ENCODE measurements at places on chromosomes 6 and 20.

- DNase-seq: no peak
These were observed 4.2 kb downstream of the VEGFA start for GRCh38 chr6:43773980-43774775.

GRCh38 chr6:166203003-166203640, 35.5 kb upstream of the TBXT start:
- DNase-seq: no peak

DNA sequence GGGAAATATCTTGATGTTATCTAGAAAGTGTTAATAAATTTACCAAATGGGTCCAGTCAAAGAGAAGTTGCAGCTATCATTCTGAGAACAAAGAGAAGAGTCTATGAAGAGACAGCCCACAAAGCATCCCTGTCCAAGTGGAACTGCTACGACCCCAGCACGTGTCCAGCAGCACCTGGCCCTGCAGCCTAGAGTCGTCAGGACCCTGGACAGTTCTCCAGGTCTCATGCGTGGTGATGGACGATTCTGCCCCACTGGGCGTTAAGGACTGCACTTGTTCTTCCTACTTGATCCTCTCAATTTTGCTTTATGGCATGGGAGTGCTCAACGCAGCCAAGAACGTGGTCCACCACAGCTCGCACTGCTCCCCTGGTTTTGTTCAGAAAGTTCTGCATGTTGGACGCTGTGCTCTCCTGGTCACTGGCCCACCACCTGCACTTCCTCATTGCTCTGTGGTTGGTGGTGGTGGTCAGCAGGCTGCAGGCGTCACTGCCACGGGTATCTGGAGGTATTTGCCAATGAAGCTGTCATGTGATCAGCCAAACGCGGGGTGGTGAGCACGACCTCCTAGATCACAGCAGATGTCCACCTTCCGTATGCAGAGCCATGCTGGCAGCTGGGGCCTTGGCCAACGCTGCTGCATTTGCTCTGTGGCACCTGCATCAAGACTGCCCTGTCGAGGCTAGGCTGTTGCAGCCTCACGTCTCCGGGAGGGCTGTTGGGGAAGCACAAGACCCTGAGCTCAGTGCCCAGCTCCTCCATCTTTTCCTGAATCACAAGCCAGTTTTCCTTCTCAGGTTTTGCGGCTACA, 356.4 kb downstream of the CDH4 start:
- DNase-seq: no peak

DNA sequence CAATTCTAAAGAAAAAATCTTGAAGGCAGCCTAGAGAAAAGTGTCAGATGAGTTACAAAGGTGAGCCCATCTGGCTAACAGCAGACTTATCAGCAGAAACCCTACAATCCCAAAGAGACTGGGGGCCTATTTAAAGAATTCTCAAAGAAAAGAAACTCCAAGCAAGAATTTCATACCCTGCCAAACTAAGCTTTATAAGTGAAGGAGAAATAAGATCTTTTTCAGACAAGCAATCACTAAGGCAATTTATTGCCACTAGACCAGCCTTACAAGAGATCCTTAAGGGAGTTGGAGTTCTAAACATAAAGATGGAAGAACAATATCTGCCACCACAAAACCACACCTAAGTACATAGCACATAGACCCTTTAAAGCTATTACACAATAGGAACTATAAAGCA, 24.9 kb upstream of the DEFB126 start:
- no peak for DNase-seq

DNA sequence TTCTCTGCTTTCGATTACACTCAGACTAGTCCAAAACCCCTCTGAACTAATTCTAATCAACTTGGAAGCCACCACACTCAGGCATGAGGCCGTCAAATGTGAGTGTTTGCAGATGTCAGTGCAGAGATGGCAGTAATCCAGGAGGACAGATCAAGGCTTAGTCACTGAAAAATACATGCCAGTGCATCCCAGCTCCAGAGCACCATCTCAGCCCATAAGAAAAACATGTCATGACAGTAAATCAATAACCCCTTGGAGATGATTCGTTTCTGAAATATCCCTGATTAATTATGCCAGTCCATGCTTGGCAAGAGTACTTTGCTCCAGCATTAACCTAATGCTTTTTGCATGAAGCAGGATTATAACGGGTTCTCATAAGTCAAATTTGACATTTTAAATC, 179.5 kb downstream of the ADAT2 start:
- DNase-seq: no peak

GRCh38 chr20:19283490-19284025, 71.1 kb downstream of the SLC24A3 start:
- DNase-seq: no peak

- peak; percentile 96 for DNase-seq
These were observed 99.1 kb downstream of the CDH26 start for GRCh38 chr20:60057123-60057865.

DNA sequence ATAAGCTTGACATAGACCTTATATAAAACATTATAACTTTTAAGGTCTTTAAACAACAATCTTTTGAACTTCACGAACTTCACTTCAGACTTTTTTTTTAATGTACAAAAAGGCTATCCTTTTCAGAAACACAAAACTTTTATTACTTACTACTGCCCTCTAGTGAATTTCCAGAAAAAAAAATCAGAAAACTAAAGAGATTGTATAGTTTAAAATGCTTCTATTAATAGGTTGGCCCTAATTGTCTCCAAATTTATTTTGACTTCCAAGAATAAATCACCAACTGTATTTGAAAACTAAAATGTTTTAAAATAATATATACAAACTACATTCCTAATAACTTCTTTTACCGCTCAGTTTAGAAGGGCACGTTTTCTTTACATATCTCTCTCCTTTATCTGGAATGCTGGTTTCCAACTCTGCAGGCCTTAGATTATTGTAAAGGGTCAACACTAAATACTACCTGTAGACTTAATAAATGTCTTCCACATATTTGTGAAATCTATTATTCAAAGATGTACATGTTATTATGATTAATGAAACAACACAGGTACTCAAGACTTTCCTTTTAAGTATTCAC, 66.8 kb downstream of the LMBRD1 start:
- peak; percentile 42 for DNase-seq

GRCh38 chr6:129252377-129253071, 369.6 kb downstream of the LAMA2 start:
- no peak for DNase-seq

- no peak for DNase-seq
These were observed 18.5 kb downstream of the GGTLC1 start for GRCh38 chr20:23970049-23970448.

GRCh38 chr6:64589961-64590360, 954.4 kb downstream of the PHF3 start:
- no peak for DNase-seq

DNA sequence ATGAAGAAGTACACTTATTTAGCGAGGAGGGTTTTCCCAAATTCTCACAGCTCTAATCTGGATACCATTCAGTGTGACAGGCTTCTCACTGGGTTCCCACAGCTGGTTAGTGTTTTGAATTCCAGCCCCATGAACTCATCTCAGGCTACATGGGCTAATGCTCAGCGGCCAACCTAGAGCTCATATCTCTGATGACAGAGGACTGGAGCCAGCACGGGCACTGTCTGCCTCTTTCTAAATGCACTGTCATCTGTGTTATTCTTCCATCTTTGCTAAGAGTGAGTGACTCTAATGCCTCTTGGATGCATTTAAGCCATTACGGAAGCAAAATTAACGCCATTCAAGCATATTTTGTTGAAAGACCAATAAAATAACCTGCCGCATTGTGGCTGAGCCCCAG, 308.9 kb upstream of the JAG1 start:
- DNase-seq: no peak

- no peak for DNase-seq
These were observed 350.0 kb downstream of the CD83 start for GRCh38 chr6:14467591-14467990.

DNA sequence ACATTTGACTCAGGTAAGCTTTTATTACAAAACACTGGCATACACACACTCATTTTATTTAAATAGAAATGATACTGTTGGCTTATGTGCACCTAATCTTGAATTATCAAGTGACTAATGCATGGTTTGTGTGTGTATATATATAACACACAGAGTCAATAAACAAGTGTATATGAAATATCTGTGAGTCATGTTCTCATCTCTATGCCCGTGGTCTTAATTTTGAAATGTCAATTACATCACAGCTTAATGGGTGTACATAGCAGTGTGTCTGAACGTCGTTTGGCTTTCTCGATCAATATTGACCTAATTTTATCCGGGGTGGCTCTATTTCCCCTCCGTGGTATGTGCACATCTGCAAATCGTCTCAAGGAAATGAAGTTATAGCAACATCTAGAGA, 104.0 kb upstream of the ZFP64 start:
- DNase-seq: no peak

DNA sequence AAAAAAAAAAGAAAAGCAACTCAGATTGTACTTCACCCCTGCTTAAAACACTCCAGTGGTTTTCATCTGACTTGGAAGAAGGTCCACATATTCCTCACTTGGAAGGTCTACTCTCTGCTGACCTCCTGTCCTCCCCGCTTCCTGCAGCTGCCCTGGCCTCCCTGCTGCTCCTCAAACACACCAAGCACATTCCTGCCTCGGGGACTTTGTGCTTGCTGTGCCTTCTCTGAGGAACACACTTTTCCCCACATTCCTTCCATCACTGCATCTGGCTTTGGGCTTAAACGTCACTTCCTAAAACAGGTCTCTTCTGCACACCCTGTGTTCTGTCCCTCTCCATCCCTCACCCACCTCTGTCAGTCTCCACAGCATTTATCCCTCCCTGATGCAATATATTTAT, 4.9 kb upstream of the PDYN start:
- DNase-seq: no peak

DNA sequence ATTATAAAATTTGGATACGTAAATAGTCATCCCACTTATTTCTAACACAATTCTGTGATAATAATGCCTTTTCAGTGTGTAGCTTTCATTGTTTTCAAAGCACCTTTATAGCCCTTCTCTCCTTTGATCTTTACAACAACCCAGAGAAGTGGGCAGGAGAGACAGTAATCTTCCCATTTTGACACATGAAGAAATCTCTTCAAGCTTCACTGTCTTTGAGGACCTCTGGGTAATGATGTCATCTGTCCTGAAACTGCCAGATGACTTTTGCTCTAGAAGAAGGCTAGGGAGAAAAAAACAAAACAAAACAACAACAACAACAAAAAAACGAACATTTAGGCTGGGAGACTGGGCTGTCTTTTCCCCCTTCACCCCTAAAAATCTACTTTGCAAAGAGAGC, 203.0 kb downstream of the KCNQ5 start:
- no peak for DNase-seq

DNA sequence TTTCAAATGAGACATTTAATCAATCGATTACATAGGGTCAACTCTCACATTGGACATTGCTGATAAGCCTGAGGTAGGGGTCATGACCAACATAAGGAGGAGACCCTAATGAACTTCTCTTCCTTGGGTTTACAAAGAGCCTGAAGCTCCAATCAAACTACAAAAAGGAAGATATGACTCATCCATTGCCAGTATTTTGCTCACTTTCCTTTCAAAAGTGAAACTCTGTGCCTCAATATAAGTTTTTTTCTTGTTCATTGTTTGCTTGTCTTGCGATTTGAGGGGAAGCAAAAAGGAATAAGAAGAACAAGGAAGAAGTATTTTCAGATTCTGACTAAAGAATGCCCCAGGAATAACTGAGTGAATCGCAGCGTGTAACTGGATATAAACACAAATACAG, 38.8 kb upstream of the KHDRBS2 start:
- peak; percentile 3 for DNase-seq

DNA sequence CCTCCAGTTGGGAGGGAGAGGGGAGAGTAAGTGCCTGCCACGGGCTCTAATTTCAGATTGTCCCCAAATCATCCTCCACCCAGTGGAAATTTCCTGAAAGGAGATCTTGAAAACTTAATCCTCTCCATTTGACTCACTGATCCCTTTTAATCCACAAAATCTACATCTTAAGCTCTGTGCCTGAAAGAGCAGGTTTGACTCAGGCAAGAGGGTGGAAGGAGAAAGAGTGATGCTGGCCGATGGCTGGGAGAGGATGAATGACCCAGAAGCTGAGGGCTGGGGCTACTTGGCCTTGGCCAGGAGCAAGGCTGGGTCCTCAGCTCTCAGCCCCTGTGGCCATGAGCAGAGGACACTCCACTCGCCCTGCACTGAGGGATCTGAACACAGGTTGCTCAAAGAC, 8.1 kb downstream of the BPIFA2 start:
- DNase-seq: no peak

- DNase-seq: no peak
These were observed 23.0 kb upstream of the LYRM2 start for GRCh38 chr6:89661559-89661958.

DNA sequence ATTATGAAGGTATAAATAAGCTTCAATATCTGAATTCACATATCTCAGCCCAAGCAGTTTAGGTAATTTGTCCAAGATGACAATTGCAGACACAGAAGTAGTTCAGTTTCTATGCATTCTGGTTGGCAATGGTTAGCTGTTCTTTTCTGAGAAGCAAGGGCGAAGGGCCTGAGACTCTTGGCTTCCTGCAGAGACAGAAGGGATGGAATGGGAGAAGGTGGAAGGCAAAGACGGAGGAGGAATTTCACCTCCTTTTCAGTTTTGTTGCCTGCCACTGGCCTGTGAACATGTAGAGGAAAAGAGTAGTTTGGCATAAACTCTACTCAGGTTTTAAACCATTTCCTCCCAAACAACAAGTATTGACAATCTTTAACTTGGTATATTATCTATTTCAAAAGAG, 180.7 kb upstream of the HS3ST5 start:
- DNase-seq: no peak

DNA sequence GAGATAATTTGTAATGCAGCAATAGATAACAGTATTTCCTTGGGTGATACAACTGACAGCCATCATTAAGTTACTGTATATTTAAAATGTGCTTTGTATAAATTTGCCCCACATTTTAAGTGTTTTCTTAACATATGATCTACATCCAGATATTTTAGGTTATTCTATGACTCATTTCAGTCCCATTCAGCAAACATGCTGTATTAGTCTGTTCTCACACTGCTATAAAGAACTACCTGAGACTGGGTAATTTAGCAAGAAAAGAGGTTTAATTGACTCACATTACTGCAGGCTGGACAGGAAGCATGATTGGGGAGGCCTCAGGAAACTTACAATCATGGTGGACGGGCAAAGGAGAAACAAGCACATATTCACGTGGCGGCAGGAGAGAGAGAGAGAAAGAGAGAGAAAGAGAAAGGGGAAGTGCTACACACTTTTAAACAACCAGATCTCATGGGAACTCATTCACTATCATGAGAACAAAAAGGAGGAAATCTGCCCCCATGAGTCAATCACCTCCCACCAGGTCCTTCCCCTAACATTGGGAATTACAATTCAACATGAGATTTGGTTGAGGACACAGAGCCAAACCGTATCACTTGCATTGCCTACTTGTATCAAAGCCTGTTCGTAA, 9.6 kb upstream of the CHD6 start:
- no peak for DNase-seq

GRCh38 chr6:118468682-118469465, 79.2 kb upstream of the PLN start:
- no peak for DNase-seq

- no peak for DNase-seq
These were observed 34.9 kb downstream of the ELOVL5 start for GRCh38 chr6:53313784-53314400.

All from Kasumi-1 (cell line).